CD4-positive, alpha-beta T cell treated with Interleukin-2 at 100 ng/mL for 4 hours (primary cell): ENCODE measurements at places on chromosomes 4 and X.

DNA sequence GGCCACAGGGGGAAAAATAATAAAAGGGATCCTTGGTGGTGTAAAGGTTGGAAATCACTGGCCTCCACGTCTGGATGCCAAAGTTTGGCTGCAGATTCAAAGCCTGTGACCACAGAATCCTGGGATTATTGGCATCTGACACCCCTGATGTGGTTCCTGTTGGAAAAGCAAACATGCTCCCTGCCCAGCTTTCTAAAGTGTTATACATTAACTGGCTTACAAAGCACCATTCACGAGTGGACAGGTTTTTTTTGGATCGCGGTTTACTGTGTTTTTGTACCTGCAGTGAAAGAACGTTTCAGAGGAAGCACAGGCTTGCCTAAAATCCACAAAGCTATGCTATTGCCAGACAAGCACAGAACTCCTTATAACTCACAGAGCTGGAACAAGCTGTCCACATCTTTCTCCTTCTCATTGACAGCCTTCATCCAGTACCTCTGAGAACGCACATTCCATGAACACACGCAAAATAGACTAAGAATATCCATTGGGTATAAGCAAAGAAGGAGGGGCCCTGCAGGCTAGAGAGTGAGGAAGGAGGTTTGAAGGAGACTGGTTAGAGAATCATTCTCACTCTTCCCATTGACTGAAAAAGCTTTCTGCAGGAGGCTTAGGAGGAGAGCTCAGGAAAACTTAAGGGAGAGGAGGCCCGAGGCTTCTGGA, 14.5 kb upstream of the CAPN6 start:
- DNase-seq = no peak

DNA sequence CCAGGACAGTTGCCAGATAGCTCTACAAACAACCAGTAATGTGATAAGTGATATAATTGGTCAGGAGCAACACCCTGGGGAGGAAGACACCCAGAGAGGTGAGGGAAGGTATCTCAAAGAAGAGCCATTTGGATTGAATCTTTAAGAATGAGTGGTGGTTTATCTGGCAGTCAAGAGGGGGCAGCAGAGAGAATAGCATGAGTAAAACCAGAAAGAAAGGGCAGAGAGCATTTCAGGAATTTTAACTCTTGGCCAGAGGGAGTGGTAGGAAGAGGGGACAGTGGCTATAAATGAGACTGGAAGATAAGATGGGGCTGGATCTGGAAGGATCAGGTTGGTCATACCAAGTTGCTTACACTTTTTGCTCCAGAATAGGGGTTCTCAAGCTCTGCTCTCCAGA, 5.9 kb upstream of the SEPTIN6 start:
- peak; percentile 49 for DNase-seq

GRCh38 chr4:41213625-41214135, 662 bp downstream of the APBB2 start:
- DNase-seq = no peak

GRCh38 chr4:142818031-142818430, 28.1 kb downstream of the INPP4B start:
- no peak for DNase-seq

- no peak for DNase-seq
These were observed 124.2 kb downstream of the C4orf51 start for GRCh38 chr4:145804116-145804515.

- DNase-seq = no peak
These were observed 246.9 kb downstream of the EVC2 start for GRCh38 chr4:5461477-5461876.

GRCh38 chr4:140367738-140368137, 5.7 kb upstream of the SCOC start:
- no peak for DNase-seq

- no peak for DNase-seq
These were observed 589.4 kb downstream of the ANKRD50 start for GRCh38 chr4:124123181-124123580.
